ENCODE measurements at places on chromosomes 6 and 20. TPM values are rescaled to one million over a fixed set of nuclear protein-coding genes. Genes with fewer than 3 reads are reported as not detected.

The POFUT1 gene
- total RNA-seq: 29.2 TPM

The GGT7 gene
- total RNA-seq: 16.8 TPM

The PNPLA1 gene
- 2.0 TPM for total RNA-seq

The HLA-DRA gene
- total RNA-seq: 951 TPM

The TOX2 gene
- total RNA-seq: 14.5 TPM

The SLC22A3 gene
- 25.9 TPM for total RNA-seq

GRCh38 chr6:158892266-158892665, 73.1 kb upstream of the EZR start:
- H3K27me3 ChIP-seq: no peaks in the 10 kb centered on the region
- H3K36me3 ChIP-seq: no peaks in the 10 kb centered on the region
- no peak overlapping the region for H3K4me3 ChIP-seq

DNA sequence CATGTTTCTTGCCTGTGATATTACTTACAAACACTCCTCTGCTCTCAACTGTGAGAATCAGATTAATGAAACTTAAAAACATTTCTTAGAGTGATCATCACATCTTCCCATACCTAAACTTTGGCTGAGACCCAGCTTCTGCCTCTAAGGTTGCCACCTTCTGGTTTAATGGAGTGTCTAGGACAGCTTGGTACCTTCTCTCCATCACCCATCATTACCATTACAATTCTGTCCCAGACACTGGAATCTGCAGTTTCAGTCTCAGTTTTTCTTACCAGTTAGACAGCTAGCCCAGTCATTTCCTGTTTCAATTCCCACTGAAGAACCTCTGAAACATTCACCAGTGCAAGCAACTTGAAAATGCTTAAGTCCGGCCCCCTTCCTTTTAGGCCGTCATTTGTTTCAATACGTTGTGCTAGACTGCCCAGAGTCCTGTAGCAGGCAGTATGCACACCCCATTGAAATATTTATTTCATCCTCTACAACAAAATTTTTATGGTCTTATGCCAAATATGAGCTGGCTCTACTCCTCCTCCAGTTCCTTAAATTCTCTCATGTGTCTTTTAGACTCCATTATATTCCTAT, 107.0 kb upstream of the FOXO3 start:
- H3K27me3 ChIP-seq: no peaks in the 10 kb centered on the region
- peaks cover 3% of the 10 kb centered on the region for H3K4me1 ChIP-seq
- no peak overlapping the region for H3K4me3 ChIP-seq
- H3K36me3 ChIP-seq: no peaks in the 10 kb centered on the region
- H3K27ac ChIP-seq: no peak overlapping the region

GRCh38 chr20:49356676-49357075, 78.8 kb upstream of the ZNFX1 start:
- no peaks in the 10 kb centered on the region for H3K36me3 ChIP-seq
- no peaks in the 10 kb centered on the region for H3K27me3 ChIP-seq
- H3K4me1 ChIP-seq: no peaks in the 10 kb centered on the region
- DNase-seq: no peak
- H3K27ac ChIP-seq: no peak overlapping the region
- no peak overlapping the region for H3K4me3 ChIP-seq

DNA sequence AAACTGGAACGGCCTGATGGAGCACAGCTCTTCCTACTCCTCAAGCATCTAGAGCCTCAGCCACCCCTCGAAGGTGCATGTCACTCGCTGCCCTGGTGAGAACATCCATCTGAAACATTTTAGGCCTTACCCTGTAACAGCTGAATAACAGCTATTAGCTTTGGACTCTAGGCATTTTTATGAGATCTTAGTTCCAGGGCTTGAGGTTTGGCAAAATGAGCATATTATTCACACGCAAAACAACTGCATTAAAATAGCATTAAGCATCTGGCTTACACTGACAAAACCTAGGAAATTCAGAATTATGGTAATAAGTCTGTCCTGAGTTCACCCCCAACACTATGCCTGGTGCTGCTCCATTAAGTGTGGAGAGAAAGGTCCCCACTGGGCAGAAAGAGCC, 56.1 kb downstream of the ADAT2 start:
- H3K27me3 ChIP-seq: no peaks in the 10 kb centered on the region
- H3K27ac ChIP-seq: no peak overlapping the region

- no peak for DNase-seq
- peak overlapping the region; percentile 13 for H3K27ac ChIP-seq
- H3K4me1 ChIP-seq: peaks cover 62% of the 10 kb centered on the region
- H3K27me3 ChIP-seq: no peaks in the 10 kb centered on the region
- no peak overlapping the region for H3K4me3 ChIP-seq
These were observed 31.2 kb downstream of the SRSF3 start for GRCh38 chr6:36625158-36625919.

- H3K4me1 ChIP-seq: no peaks in the 10 kb centered on the region
- no peaks in the 10 kb centered on the region for H3K36me3 ChIP-seq
- DNase-seq: no peak
- H3K27me3 ChIP-seq: peaks cover under 1% of the 10 kb centered on the region
These were observed 33.5 kb downstream of the RPP21 start for GRCh38 chr6:30378290-30378937.

DNA sequence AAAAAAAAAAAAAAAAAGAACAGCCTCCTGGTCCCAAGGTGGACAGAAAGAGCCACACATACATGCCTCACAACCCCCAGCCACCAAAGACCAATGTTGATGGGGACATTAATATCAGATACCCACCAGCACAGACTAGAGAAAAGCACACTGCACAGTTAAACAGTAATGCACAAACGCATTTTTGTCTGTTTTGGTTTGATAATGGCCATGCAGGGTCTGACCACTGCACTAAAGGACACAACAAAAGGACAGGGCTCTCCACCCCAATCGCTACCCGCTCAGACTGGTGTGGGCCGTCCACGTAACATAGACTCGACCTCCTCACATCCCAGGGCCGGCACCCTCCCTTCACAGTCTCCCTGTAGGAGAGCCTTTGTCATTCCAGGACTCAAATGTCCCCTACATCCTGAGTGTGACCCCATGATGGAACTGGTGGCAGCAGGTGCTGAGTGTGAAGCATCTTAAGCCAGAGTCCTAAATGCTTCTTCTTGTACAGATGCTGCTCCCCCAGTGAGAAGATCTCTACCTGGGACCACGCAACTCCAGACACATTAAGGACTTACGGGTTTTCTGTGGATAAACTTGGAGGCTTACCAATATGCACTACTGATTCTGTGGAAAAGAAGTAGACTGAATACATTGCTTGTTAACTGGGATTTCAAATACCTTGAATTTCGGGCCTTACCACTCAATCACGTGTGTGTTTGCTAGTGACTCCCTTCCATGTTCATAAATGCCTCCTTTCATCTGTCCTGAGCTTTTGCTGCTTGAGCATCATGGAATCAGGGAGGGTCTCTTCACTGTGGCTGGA, 28.0 kb downstream of the RRBP1 start:
- no peak overlapping the region for H3K4me3 ChIP-seq
- no peak for DNase-seq
- peaks cover 30% of the 10 kb centered on the region for H3K4me1 ChIP-seq
- H3K36me3 ChIP-seq: no peaks in the 10 kb centered on the region
- no peaks in the 10 kb centered on the region for H3K27me3 ChIP-seq
- H3K27ac ChIP-seq: no peak overlapping the region

DNA sequence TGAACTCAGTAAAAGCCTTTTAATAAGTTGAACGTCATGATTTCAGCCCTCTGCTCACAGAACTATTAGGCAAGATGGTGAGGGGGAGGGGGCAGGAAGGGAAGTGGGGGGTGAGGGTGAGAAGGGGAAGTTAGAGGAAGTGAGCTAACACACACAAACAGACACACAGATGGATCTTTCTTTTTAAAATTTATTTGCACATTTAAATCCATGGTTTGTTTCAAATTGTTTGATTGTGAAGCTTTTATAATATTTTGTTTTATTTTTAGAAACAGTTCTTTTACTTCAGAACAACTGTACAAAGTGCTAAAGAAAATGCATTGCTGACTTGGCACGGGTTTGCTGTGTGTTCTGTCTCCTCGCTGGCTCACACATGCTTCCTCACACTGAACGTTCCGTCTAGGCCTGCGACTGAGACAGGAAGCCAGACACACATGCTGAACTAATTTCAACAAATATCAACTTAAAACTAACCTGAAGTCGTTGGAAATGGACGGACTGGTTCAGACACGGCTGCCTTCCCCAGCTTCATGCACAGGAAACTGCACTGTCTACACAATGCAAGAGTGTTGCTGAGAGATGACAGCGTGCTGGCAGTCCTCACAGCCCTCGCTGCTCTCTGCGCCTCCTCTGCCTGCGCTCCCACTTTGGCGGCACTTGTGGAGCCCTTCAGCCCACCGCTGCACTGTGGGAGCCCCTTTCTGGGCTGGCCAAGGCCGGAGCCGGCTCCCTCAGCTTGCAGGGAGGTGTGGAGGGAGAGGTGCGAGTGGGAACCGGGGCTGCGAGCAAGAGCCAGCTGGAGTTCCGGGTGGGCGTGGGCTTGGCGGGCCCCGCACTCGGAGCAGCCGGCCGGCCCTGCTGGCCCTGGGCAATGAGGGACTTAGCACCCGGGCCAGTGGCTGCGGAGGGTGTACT, 8.1 kb upstream of the ZBP1 start:
- H3K36me3 ChIP-seq: no peaks in the 10 kb centered on the region
- no peaks in the 10 kb centered on the region for H3K27me3 ChIP-seq
- DNase-seq: peak; percentile 64
- peak overlapping the region; percentile 1 for H3K4me3 ChIP-seq
- H3K27ac ChIP-seq: peak overlapping the region; percentile 78

GRCh38 chr20:62319346-62319909, 16.6 kb downstream of the ADRM1 start:
- no peaks in the 10 kb centered on the region for H3K27me3 ChIP-seq
- no peak overlapping the region for H3K4me3 ChIP-seq
- DNase-seq: no peak
- peaks cover 83% of the 10 kb centered on the region for H3K36me3 ChIP-seq
- no peak overlapping the region for H3K27ac ChIP-seq

- no peak overlapping the region for H3K4me3 ChIP-seq
- no peaks in the 10 kb centered on the region for H3K4me1 ChIP-seq
- no peaks in the 10 kb centered on the region for H3K27me3 ChIP-seq
- no peak overlapping the region for H3K27ac ChIP-seq
- no peaks in the 10 kb centered on the region for H3K36me3 ChIP-seq
These were observed 180.9 kb downstream of the SAMD5 start for GRCh38 chr6:147689398-147689797.

DNA sequence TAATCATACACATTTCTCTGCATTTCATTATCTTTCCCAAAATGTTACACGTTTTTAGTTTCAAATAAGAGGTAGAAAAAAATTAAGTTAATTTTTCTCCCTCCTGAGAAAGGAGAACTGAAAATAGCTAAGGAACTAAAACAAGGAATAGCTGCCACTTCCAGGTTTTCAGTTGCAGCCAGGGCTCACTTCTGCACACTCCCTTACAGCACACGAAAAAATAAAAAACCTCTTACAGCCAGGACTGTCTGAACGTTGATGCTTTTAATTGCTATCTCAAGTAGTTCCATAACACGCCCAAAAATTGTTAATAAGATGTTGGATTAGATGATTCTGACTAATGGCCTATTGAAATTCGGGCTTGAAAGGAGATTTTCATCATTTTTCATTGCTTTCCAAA, 153.7 kb upstream of the THBS2 start:
- H3K4me3 ChIP-seq: no peak overlapping the region
- H3K4me1 ChIP-seq: no peaks in the 10 kb centered on the region
- no peaks in the 10 kb centered on the region for H3K27me3 ChIP-seq
- no peak for DNase-seq

DNA sequence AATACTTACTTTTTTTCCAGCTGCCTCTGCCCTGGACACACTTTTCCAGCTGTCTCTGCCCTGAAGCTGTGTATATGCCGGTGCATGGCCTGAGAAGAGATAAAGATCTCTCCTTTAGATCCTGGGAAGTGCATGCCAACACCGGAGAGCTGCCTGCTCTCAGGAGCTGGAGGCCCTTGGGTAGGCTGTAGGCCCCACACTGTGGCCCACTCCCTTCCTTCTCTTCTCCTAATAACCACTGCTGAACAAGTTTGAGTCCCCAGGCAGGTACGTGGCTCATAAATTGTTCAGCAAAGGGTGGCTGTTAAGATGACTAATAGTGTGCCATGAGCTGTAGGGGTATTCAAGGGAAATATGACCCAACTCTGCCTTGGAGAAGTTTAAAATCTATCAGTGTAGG, 102.5 kb downstream of the CD24 start:
- no peak overlapping the region for H3K27ac ChIP-seq
- H3K4me3 ChIP-seq: no peak overlapping the region
- no peaks in the 10 kb centered on the region for H3K36me3 ChIP-seq
- H3K4me1 ChIP-seq: no peaks in the 10 kb centered on the region

- no peaks in the 10 kb centered on the region for H3K36me3 ChIP-seq
- H3K27ac ChIP-seq: no peak overlapping the region
- no peak overlapping the region for H3K4me3 ChIP-seq
- H3K4me1 ChIP-seq: no peaks in the 10 kb centered on the region
- no peaks in the 10 kb centered on the region for H3K27me3 ChIP-seq
These were observed 15.0 kb upstream of the BCAS1 start for GRCh38 chr20:54085425-54085824.

DNA sequence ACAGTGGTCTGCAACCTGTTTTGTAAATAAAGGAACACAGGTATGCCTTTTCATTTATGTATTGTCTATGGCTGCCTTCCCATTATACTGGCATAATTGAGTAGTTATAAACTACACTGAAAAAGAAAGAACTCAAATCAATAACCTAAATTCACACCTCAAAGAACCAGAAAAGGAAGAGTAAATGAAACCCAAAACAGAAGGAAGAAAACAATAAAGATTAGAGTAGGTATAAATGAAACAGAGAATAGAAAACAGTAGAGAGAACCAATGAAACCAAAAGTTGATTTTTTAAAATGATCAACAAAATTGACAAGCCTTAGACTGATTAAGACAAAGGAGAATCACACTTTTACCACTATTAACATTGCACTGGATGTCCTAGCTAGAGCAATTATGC, 34.7 kb downstream of the FAM184A start:
- DNase-seq: no peak
- no peaks in the 10 kb centered on the region for H3K4me1 ChIP-seq
- no peak overlapping the region for H3K27ac ChIP-seq
- no peaks in the 10 kb centered on the region for H3K36me3 ChIP-seq

GRCh38 chr20:16553101-16553500, 20.1 kb downstream of the KIF16B start:
- no peak overlapping the region for H3K4me3 ChIP-seq
- no peaks in the 10 kb centered on the region for H3K36me3 ChIP-seq
- peaks cover 6% of the 10 kb centered on the region for H3K4me1 ChIP-seq
- DNase-seq: no peak
- no peak overlapping the region for H3K27ac ChIP-seq
- no peaks in the 10 kb centered on the region for H3K27me3 ChIP-seq

GRCh38 chr20:22791877-22792525, 207.6 kb upstream of the FOXA2 start:
- DNase-seq: no peak
- no peak overlapping the region for H3K4me3 ChIP-seq
- peaks cover 3% of the 10 kb centered on the region for H3K4me1 ChIP-seq
- no peak overlapping the region for H3K27ac ChIP-seq
- H3K36me3 ChIP-seq: no peaks in the 10 kb centered on the region

GRCh38 chr6:162032620-162033019, 694.9 kb downstream of the PRKN start:
- H3K27me3 ChIP-seq: no peaks in the 10 kb centered on the region
- DNase-seq: no peak
- no peaks in the 10 kb centered on the region for H3K36me3 ChIP-seq
- H3K4me3 ChIP-seq: no peak overlapping the region

GRCh38 chr20:52681288-52681687, 290.9 kb upstream of the TSHZ2 start:
- no peak for DNase-seq
- H3K4me3 ChIP-seq: no peak overlapping the region
- H3K4me1 ChIP-seq: no peaks in the 10 kb centered on the region
- H3K27ac ChIP-seq: no peak overlapping the region

GRCh38 chr6:390914-391558, 516 bp upstream of the IRF4 start:
- H3K27ac ChIP-seq: no peak overlapping the region
- H3K4me1 ChIP-seq: peaks cover 12% of the 10 kb centered on the region
- peaks cover 59% of the 10 kb centered on the region for H3K27me3 ChIP-seq
- H3K36me3 ChIP-seq: no peaks in the 10 kb centered on the region

All from left lung (tissue), 14 donors.